SW480 (cell line): ENCODE measurements at places on chromosomes 5 and 9.

DNA sequence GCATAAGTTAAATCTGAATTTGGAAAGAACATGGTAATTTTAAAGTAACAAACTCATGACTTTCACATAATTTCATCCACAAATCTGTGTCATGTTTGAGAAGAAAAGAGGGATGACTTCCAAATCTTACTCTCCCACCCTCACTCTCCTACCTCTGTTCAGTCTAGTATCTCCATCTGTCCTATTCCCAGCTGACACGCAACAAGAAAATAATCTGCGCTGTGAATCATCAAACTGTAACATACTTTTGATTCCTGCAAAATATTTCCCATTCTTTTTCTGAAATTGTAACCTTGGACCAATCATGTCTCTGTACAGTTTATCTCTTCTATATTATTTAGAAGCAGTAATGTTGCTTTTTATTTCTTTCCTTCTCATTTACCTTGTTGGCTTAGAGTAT is 91.4 kb downstream of the SLC12A2 start:
- DNase-seq, result no peak

DNA sequence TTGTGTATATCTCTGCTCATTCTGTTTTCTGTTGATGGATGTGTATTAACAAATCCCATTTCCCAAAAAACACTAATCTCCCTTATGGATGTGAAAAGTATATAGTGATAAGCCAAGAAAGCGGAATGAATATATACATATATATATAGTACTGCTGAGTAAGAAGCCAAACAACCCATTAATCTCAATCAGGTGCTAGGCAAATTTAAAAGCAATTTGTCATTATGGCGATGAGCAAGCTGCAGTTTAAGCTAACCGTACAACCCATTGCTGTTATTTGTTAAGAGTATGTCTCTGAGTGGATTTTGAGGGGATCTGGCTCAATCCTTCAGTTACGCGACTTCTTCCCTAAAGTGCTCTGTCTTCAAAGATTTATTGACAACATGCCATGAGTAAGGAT is 640.4 kb upstream of the ARRDC3 start:
- no peak for DNase-seq

GRCh38 chr9:107102011-107102410 is 181.1 kb upstream of the RAD23B start:
- no peak for DNase-seq

GRCh38 chr9:123302348-123303214 is 34.2 kb upstream of the STRBP start:
- no peak for DNase-seq

DNA sequence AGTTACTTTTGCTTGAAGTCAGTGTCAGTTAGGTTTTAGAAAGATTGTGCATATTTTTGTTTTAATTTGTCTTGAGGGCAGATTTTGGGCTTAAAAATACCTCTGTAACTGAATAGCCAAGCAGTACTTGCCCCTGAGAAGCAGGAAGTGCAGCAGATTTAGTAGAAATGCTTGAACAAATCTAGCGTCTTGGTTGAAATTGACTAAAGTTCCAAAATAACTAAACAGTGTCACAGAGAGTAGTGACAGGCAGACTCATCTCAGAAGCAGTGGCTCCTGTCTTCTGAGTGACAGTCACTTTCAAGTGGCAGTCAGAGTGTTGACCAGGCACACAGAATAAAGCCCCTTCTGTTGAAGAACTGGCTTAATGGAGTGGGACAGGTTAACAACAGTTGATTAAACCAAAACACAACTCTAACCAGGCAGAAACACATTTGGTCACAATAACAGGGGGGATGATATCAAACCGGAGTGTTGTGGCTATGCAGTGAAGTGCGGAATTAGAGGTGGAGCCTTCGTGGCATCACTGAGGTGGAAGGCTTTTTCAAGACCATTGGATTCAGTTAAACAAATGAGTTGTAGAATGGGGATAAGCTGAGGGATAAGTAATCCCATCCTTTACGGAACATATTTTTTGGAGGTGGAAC is 29.1 kb downstream of the TRIO start:
- DNase-seq, result no peak

DNA sequence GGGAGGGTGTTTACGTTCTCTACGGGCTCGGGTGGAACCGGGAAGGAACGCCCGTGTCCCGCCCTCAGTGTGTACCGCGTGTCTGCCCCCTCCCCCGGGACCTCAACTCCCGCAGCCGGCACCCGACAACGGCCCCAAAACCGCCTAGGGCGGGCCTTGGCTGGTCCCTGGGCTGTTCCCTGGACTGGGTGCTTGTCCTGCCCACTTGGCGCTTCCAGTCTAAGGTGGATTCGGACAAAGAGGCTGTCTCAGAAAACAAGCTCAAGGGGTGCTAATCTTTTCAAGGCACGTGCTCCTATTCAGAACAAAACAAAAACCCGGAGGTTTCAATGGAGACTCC is 379 bp upstream of the CLK4 start:
- DNase-seq, result no peak

GRCh38 chr5:132434416-132435286 is 55.9 kb downstream of the IRF1 start:
- no peak for DNase-seq

DNA sequence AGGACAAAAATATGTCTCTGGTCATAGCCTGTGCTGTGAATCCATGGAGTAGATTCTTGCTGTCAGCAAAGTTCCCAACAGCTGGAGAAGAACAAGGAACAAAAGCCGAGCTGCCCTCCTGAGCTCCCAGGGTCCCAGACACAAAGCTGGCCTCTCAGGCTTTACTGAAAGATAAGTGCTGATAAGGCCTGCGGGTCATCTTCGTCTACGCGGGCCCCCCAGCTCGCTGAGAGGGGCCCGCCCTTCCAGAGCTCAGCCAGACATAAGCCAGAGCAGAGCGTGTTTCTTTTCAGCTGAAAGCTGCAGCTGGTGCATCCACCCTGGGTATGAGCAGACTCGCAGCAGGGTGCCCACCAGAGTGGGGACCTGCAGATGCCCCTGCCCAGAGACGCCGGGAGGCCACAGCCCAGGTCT is 84.7 kb downstream of the HSD17B3 start:
- DNase-seq, result no peak

- peak; percentile 98 for DNase-seq
Measured at GRCh38 chr5:159209438-159210209, at the start of gene RNF145. Gene RNF145 (minus strand): TSS chr5:159209553. CDS start chr5:159203617, 5,936 bp downstream.

DNA sequence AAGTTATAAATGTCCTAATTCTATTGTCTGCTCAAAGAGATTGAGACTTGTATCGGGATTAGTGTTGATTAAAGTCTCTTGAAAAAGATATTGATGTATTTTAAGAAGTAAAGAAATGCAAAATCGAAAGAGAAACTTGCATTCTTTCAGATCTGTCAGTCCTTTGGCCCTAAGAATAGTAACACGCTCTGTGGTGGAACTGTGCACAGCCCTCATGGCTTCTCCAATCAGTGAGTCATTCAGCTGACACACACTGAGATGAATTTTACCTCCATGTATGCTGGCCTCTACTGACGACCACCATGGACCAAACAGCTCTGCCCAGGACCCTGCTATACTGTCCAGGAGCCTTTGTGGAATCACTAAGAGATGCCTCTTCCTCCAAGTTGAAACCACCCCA is 232.4 kb downstream of the ESM1 start:
- DNase-seq, result no peak

DNA sequence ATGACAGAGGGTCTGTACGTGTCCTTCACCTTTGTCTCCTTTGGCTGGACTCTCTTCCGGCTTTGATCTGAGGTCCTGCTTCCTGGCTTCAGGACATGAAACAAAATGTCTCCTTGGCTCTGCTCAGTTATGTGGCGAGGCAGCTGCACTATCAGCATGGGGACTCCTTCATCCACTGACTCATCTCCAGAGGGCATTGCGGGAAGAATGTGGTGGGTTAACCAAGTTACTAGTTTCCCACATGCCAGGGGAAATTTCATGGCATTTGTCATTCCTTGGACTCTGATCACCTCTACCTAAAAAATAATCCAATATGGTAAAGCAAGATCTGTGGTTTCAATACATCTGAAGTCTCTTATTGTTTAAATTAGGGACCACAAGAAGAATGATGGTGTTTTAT is 259.7 kb downstream of the MED10 start:
- no peak for DNase-seq

DNA sequence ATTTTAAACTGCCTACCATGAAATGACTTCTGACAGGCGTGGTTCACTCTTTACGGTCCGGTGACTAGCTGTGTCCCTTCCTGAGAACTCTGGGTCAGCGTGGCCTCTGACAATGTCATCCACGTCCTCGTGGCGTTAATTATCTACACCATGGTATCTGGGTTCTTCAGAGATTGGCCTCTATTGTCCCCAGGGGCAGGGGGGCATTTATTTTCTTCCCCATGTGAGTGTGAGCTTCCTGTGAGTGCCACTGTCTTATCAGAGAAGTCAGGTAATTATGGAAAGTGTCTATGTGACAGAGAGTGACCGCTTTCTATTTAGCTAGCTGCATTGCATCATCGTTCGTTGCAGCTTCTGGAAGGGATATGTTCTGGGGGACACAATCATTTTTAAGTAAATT is 77.2 kb downstream of the FBXL7 start:
- DNase-seq, result no peak

DNA sequence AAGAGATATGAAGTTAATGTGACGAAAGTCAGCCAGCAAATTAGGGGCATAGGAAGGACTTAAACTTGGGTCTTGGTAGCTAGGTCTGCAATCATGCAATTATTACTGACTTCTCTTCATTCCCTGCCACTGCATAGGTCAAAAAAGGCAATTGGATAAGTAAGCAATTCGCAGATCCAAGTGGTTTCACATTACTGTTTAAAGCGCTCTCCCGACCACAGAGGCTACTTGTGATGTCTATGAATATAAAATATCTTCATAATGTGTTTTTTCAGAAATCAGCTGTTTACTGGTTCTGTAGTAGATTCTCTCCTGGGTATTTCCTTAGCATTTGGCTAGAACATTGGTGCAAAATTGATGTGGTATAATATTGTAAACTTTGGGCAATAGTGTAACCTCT is 174.7 kb upstream of the PTGER4 start:
- no peak for DNase-seq

- no peak for DNase-seq
Measured at GRCh38 chr9:78567693-78568092, 270.8 kb downstream of the PSAT1 start.

DNA sequence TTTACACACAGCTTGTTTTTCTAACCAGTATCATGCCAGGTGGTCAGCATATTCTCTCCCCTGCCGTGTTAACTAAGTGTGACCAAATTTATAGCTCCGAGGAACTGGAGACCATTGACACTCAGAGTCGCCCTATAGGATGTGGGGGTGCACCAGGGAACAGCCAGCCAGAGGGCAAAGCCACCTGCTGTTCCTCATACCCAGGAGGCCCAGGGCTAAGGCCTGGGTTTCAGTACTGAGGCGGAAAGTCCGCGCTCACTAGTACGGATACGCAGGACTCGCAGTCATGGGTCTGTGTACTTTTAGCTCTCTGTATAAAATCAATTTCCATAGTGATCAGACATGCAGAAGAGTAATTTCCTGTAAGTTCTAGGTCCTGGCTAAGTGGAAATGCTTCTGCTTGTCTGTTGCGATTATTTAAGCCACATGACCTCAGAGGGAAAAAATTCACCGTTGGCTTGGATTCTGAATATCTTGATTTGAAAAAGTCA is 247.0 kb downstream of the AOPEP start:
- DNase-seq, result no peak

DNA sequence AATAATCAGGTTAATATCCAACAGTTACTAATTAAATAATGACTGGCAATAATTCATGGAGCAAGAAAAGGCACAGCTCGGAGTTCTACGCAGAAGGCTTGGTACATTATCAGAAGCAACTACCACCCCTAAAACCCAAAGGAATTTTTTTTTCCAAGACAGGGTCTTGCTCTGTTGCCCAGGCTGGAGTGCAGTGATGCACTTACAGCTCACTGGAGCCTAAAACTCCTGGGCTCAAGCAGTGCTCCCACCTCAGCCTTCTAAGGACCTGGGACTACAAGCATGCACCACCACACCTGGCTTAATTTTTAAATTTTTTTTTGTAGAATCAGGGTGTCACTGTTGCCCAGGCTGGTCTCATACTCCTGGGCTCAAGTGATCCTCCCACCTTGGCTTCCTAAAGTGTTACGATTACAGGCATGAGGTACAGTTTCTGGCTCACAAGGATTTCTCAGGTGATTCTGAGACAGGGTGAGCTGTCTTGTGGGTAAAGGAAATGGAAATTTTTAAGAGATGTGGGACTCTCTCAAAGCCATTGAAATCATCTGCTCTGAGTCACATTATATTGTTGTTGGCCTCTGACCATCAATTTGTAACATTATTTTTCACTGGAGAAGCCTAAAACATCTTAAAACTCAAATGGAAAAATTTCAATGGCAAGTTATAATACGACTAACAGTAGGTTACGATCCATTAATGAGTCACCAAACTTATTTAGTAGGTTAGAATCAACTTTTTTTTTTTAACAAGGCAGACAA is 19.7 kb upstream of the HSDL2 start:
- DNase-seq, result no peak

DNA sequence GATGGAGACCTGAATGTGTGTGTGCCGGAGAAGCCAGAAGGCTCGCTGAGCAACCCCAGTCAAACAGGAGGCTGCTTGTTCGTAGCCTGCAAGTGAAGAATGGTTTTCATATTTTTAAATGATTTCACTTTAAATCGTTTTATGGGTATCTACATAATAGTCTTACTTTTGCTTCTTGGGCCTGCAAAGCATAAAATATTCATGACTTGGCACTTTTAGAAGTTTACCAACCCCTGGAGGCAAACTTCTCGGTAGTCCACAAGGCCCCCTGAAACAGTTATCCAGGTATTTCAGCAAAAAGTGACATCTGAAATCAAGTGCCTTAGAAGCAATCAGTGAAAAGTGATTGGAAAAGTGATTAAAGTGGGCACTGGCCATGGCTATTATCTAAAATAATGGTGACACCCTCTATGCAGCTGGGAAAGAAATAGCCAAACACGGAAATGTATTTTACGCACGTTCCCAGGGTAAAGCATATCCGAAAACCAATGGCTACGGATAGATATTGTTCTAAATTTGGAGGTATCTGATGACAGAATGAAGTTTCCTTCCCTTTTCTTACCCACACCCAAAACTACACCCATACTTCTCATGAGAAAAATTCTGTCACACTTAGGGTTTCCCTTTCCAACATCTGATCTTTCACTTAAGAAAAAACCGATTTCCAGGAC is 39.0 kb downstream of the RAPGEF1 start:
- DNase-seq, result no peak

DNA sequence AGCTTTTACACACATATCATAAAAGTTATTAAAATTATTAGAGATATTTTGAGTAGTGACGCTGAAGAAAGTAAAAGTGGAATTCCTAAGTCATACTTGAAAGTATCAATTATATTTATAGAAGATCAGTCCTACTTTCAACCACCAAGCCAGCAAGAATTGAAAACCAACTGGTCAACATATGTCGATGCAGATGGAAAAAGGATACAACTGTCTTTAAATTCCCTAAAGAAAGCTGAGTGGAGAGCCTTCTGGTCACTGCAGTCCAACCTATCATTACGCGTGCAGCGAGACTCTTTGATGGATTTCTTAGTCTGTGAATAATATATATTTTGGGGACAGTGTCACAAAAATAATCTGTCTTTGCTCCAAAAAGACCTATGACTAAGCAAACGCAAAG is 15.3 kb downstream of the MEF2C start:
- no peak for DNase-seq

GRCh38 chr9:77455312-77455927 is 192.7 kb downstream of the GNA14 start:
- peak; percentile 20 for DNase-seq

- no peak for DNase-seq
Measured at GRCh38 chr5:153552886-153553285, 62.4 kb downstream of the GRIA1 start.

GRCh38 chr5:81080809-81081460 is 120.8 kb downstream of the RASGRF2 start:
- no peak for DNase-seq

- DNase-seq, result no peak
Measured at GRCh38 chr5:30690931-30691330, 502.6 kb upstream of the CDH6 start.

- no peak for DNase-seq
Measured at GRCh38 chr9:106035806-106036205, 341.5 kb downstream of the TMEM38B start.
